Gastroesophageal sphincter (tissue), 4 donors: ENCODE measurements at places on chromosomes 16 and 17. TPM values are rescaled to one million over a fixed set of nuclear protein-coding genes. Genes with fewer than 3 reads are reported as not detected.

Gene TBC1D3G
- 1.9 TPM for total RNA-seq

Gene MT1E
- 156 TPM for total RNA-seq

Gene CDH11
- 37.4 TPM for total RNA-seq

Gene SGSH
- 19.1 TPM for total RNA-seq

Gene PKMYT1
- total RNA-seq: not detected

Gene CEP295NL
- 1.6 TPM for total RNA-seq

Gene CCDC144A
- 14.4 TPM for total RNA-seq
